ENCODE measurements at places on chromosomes 1 and 21. TPM values are rescaled to one million over a fixed set of nuclear protein-coding genes. Genes with fewer than 3 reads are reported as not detected.

Gene AKNAD1
- total RNA-seq = not detected

Gene ZBTB8A
- total RNA-seq = 6.5 TPM

Gene ATP1A4
- total RNA-seq = not detected

Gene BMP8B
- total RNA-seq = not detected

Gene TAS1R3
- total RNA-seq = 0.18 TPM

Gene FOXD3
- not detected for total RNA-seq

Gene TEX35
- 0.18 TPM for total RNA-seq

Gene KRTAP12-2
- not detected for total RNA-seq

Gene UBL4B
- total RNA-seq = not detected

Gene NECTIN4
- 0.37 TPM for total RNA-seq

Gene EFNA4
- total RNA-seq = 4.0 TPM

Gene DENND2C
- 1.4 TPM for total RNA-seq

Gene FBLIM1
- total RNA-seq = 44.1 TPM

Gene APOBEC4
- total RNA-seq = not detected

Gene LIN28A
- total RNA-seq = not detected

Gene MORN1
- 6.4 TPM for total RNA-seq

Gene MRPS15
- 74.3 TPM for total RNA-seq

Gene LYPD8
- total RNA-seq = 0.14 TPM

Gene EEIG2
- total RNA-seq = 36.3 TPM

Gene SFN
- total RNA-seq = 0.28 TPM

Gene IL19
- total RNA-seq = not detected

Gene CCDC185
- not detected for total RNA-seq

Gene C8A
- total RNA-seq = not detected

Gene SLC30A2
- not detected for total RNA-seq

Gene HSD3B2
- not detected for total RNA-seq

Gene CNR2
- total RNA-seq = not detected

Gene NUP210L
- total RNA-seq = 0.18 TPM

Gene CD244
- not detected for total RNA-seq

Gene IL20
- total RNA-seq = not detected

Gene IVL
- total RNA-seq = not detected

Gene SPRR2A
- total RNA-seq = not detected

Gene IL6R
- total RNA-seq = 4.4 TPM

Gene C1orf226
- total RNA-seq = under 0.01 TPM

Gene ADAM30
- not detected for total RNA-seq

Gene CLDN19
- not detected for total RNA-seq

Gene KRTAP7-1
- total RNA-seq = not detected

Gene RIT1
- total RNA-seq = 36.1 TPM

Gene GBP4
- total RNA-seq = 2.6 TPM

Gene PLPPR5
- not detected for total RNA-seq

Gene C4BPA
- total RNA-seq = under 0.01 TPM

Gene TSPAN2
- 3.5 TPM for total RNA-seq

Data from smooth muscle cell of bladder (primary cell).